RPMI8226 (cell line): ENCODE measurements at places on chromosomes 16 and 17.

DNA sequence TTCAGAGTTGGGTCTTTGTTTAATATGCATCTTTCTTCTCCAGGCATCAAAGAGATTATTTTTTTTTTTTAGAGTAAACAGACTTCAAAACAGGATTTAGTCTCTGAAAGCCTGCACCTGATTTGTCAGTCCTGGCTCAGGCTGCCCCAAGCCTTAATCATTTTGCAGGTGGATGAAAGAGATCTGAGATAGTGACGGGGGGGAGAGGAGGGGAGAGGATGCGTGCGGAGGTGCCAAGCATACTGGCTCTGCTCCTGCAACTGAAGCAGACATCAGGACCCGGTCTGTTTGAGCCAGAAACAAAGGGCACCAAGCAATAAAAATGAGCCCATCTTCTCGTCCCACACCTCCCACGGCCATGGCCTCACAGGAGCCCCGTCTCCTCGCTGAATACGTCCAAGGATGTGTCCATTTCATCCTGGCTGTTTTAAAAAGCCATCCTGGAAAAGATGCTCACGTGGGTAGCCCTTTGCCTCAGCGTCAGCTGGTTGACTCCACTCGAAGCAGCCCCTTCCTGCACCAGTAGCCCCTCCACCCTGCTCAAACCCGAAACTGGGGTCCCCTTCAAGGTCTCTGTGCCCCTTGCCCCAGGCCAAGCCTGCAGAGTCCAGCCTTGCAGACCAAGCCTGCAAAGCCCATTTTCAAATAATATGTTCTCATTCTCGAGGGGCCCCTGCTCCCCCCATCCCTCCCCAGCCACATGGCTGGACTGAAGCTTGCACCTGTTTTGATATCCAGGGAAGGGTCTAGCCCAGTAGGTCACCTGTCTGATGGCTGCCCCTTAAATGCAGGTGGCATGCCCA lies 84.8 kb upstream of the TNRC6C start:
- DNase-seq = no peak

DNA sequence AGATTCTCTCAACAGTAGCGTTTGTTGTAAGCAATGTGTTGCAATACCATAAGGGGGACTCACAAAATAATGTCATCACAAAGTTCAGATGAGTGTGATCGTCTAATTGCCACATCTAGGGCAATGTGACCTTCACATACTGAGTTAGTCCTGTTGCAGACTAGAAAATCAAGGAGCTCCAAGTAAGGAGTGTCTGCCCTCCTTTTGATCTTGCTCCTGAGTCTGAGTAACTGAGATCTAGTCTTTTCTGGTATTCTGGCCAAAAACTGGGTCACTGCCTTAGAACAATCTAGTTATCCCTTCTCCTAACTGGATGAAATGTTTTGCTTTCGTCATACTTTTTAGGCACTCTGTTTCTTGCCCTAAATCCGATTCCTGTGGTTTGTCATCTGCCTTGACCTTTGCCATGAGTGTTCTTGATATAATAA lies 712.1 kb downstream of the CDH11 start:
- DNase-seq = no peak

DNA sequence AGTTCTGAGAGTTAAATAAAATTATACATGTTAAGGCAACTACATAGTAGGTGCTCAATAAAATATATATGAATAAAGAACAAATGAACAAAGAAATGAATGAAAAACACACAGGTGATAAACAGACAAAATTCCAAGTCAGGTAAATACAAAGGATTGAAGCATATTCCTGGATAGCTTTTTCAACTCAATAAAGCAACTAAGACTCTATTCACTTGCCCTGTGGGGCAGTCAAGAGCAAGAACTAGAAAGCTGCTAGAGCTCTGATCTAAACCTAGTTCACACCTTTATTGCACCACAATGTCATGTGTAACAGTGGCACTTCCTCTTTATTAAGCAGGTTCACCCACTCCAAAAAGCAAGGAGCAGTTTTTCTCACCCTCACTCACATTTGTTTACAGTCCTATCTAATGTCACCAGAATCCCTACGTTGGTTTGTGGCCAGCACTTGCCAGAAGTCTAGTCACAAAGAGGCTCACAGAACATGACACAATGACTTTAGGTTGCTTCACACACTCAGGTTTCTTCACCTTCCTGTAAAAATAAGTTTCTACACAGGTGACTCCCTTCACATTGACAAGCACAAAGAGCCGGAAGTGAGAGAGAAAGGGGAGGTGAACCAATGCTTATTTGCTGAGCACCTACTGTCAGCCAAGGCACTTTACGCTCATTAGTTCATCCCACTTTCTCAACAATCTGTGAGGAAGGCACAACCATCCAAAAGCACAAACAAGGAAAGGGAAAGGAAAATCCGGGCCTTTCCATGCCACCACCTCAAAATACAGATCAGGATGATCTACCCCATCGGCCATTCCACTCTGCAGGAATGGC lies 70.8 kb downstream of the XPO6 start:
- peak; percentile 15 for DNase-seq

GRCh38 chr16:75456971-75457370 lies 7.5 kb downstream of the TMEM170A start:
- no peak for DNase-seq

- DNase-seq = no peak
These were observed 15.7 kb upstream of the XYLT2 start for GRCh38 chr17:50330151-50330775.

DNA sequence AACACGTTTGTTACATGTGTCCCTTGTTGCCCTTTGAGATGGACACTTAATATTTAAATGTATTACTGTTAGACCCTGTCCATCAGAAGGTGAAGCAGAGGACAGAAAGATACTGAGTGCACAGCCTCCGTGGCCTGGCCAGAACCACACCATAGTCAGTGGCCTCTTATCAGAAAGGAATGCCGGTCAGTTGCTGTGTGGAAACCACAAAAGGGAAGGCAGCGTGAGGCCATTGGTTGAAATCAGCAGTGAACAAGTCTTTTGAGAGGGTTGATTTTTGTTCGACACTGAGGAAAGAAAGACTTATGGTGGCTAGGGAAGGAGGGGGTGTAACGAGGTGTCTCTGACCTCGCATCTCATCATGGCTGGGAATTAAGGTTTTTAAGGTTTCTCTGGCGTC lies 85.4 kb upstream of the CLEC18A start:
- DNase-seq = no peak

DNA sequence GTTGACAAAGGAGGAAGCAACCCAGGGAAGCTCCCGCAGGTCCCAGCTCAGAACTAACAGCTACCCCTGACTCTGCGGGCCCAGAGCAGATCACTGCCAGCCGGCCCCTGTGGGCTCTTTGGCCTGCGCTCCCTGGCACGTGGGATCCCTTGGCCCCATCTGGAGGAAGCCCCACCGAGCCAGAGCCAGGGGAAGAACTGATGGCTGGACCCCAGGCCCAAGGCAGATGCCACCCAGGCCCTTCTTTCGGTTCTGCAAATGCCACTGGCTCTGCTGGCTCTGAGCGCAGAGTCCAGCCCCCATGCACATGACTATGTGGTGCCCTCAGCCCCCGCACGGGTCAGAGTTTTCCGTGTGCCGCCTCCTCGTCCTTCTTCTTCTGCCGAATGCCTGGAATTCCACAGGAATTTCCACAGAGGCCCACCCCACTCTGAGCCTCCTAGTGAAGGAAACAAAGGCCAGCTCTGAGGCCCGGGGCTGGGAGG lies 35.8 kb upstream of the SNN start:
- no peak for DNase-seq
